ENCODE measurements at places on chromosomes 16 and 17.

- DNase-seq, result no peak
These were observed 26.4 kb downstream of the RNF135 start for GRCh38 chr17:30997270-30997669.

DNA sequence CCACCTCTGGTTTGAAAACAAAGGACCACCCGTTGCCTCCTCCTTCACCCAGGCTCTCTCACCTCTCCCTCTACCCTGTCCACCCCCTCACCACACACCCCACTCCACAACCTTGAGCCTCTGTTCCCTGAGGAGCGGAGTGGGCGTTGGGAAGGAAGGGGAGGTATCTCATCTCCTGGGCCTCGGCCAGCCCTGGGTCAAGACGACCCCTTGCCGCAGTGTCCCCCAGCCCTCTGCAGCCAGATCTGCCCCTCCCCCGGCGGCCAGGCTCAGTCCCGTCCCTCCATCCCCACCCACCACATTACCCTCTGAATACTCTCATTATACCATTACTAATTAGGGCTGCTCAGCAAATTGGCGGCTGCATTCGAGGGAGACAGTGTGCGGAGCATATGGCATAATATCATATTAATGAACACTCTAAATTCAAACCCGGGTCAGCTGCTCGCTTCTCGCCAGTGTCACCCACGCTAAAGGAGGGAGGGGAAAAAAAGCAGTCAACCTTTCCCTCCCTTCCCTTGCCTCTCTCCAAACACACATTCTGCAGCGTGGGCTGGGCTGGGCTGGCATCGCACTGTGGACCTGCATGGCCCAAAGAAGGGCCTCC is 123.2 kb upstream of the LHX1 start:
- DNase-seq, result no peak

DNA sequence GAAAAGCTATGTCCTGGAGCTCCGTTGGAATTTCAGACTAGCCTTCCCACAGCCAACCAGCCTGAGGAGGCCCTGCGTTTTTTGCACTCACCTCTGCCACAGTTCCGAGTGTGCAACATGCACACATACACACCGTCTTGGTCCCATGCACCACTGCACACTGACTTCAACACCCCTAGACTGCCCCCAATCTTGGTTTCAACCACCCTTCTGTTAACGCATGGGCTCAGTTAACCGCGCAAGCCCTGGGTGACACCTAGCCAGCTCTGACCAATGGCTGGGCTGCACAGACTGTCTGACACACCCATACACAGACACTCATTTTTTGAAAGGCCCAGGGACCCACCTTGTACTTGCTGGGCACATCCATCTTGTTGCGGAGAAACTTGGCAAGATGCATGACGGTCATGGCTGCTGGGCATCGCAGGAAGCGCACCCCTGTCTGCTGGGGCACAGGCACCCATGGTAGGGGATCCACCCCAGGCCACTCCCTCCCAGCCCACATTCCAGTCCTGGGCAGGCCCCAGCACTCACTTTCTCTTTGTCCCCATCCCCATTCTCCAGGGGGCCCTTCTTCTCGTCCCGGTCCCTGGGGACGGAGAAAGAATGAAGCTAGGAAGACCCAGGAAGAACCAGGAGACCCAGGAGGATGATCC is 8.0 kb downstream of the CISD3 start:
- DNase-seq, result no peak

- DNase-seq, result no peak
These were observed 43.9 kb downstream of the MEAK7 start for GRCh38 chr16:84460406-84461028.

DNA sequence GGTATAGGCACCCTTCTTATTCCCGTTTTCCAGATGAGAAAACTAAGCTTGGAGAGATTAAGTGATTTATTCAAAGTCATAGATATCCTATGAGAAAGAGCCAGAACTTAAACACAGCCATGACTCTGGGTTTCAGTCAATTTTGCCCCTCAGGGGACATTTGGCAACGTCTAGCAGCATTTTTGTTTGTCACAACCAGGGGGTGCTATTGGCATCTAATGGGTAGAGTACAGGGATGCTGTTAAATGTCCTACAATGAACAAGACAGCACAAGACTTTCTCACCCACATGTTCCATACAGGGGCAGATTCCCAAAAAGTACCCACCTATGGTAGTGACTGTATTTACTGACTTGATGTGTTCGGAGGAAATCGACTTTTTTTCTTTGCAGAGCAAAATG is 4.8 kb upstream of the SHISA9 start:
- peak; percentile 53 for DNase-seq

DNA sequence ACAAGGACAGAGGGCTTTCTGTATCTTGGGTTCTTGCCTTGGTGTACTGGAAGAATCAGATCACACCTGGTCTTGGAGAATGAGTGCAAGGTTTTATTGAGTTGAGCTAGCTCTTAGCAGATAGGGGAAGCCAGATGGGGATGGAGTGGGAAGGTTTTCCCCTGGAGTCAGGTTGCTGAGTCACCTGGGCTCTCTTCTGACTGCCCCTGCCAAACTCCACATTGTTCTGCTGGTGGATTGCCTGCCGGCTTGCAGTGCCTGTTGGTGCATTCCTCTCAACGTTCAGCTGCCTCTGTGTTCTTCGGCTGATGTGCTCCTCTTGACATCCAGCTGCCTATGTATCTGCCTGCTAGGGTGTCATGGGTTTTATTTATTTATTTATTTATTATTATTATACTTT is 1431.1 kb downstream of the CDH8 start:
- no peak for DNase-seq

DNA sequence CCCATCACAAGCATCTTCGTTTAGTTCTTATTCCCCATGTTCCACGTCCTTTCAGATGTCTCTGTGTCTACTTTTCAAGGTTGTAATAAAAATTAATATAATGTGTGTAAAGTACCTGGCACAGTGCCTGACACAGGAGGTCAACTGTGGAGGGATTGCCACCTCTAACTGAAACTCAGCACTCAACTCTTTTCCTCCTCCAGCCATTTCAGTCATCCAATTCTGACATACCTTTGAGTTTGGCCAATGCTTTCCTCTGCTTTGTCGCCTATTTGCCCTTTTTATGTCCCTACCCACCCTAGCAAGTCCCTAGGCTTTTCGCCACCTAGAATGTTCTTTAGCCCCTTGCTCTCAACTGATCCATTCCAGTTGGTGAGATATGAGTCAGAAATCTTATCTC is 1.6 kb downstream of the UBE2Z start:
- no peak for DNase-seq

DNA sequence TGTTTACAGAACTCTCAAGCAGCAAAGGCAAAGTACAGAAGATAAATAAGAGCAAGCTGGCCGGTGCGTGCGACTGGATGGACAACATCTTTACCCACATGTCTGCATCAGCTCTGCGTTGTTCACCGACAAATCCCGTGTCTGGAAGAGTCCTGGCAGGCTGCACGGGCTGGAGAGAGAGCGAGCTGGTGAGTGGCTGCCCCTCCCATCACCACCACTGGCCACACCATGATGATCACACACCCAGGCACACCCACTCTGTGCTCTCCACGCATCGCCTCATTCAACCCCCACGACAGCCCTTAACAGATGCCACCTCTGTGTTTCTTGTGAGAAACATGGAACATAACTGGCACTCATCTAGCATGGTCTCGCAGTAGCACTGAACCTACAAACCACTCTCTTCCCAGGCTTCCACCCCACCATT is 59.2 kb downstream of the ANKRD11 start:
- no peak for DNase-seq

GRCh38 chr17:6421700-6422604 is 13.0 kb downstream of the AIPL1 start:
- peak; percentile 70 for DNase-seq

DNA sequence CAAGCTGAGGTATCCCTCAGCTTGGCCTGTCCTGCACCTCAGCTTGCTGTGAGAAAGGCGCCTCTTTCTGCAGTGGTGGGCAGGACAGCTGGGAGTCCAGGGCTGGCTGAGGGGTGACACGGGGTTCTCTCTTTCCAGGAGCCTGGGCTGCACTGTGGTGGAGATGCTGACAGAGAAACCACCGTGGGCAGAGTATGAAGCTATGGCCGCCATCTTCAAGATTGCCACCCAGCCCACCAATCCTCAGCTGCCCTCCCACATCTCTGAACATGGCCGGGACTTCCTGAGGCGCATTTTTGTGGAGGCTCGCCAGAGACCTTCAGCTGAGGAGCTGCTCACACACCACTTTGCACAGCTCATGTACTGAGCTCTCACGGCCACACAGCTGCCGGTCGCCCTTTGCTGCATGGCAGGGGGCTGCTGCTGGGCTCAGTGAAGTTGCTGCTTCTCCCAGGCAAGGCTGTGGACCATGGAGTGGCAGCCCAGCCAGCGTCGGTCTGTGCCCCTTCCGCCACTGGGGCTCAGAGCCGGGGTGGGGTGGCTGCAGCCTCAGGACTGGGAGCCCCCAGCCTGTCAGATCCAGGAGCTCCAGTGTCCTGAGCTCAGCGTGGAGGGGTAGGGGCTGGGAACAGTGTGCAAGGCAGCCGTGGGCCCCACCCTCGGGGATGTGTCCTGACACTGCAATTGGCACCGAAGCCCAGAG is 6.4 kb downstream of the LIMD2 start:
- DNase-seq, result no peak

GRCh38 chr16:73125850-73126524 is 78.1 kb upstream of the ZFHX3 start:
- peak; percentile 62 for DNase-seq

GRCh38 chr17:21573961-21574610 is 118.2 kb upstream of the KCNJ18 start:
- no peak for DNase-seq

- DNase-seq, result no peak
These were observed 62.6 kb upstream of the ERN1 start for GRCh38 chr17:64192589-64192988.

- DNase-seq, result no peak
These were observed 7.7 kb downstream of the SCGB1C2 start for GRCh38 chr17:144936-145670.

DNA sequence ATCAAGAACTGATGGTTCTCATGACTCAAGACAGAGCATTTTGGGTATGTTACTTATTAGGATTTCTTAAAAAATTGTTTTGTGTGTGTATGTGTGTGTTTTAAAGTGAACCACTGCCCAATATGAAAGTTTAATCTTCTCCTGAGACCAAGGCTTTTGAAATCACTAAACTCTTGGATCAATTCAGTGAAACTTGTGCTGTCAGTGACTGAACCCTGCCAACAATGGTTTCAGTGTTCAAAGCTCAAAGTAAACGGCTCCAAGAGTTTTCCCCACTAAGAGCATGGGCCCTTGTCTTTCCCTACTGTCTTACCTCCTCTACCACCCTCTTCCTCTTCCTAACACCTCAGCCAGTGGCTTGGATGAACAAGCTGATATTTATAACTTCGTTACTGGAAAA is 22.0 kb downstream of the NFE2L1 start:
- DNase-seq, result no peak

DNA sequence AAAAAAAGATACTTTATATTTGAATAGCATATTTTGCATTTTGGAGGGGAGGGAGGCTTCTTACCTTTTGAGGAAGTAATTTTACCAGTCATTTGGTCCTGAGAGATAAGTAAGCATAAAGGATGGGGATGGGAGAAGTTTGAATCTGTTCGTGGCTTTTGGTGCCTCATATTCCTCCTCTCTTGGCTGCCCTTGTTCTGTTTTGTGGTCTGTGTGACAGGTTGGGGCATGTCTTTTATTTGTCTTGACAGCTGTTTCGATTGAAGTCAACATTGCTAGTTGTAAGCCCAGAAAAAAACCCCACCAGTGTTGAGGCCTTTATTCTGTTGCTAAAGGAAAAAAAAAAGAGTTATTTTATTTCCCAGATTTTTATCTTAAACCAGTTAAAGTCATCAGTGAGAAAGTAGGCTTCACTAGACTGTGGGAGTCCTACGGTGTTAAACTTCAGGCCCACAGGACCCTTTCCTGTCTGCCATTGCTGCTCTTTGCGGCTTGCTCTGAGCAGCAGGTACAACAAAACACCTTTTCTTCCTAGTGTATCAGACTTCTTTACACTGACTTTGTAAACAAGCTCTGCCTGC is 11.4 kb downstream of the SLC7A6 start:
- DNase-seq, result peak; percentile 64

DNA sequence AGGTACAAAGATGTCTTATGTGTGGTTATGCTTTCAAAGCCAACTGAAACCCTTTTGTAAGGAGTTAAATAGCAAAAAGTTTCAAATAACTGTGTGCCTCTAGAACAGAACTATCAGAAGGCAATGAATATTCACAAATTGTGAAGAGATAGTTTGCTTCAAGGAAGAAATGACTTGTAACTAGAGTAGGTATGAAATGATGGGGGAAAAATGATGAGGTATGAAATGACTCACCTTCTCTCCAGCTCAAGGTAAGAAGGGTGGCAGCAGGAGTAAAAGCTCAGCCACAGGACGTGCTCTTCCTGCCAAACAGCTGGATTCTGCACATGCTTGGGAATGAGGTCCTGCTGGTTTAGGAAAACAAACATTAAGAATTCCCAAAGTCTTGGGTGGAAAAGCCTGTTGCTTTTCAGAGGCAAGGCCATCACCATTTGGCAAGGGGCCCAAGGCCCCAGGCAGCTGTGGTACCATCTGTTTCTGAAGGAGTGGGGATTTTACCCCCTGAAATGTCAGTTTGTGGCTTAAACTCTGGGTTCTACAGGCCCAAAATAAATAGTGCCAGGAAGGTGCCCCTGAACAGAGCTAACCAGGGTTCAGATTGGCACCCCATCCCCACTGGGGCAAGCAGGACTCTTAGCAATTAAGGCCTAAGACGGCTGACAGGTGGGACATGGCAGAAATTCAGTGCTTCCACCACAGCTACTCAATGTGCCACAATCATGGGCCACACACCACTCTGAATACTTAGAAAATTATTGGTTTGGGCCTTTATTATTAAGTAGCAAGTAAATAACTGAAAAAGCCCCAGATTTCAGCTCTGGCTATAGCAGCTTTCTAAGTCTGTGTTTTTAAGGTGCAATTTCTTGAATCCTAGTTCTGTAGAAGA is 13.3 kb downstream of the HERPUD1 start:
- DNase-seq, result no peak

DNA sequence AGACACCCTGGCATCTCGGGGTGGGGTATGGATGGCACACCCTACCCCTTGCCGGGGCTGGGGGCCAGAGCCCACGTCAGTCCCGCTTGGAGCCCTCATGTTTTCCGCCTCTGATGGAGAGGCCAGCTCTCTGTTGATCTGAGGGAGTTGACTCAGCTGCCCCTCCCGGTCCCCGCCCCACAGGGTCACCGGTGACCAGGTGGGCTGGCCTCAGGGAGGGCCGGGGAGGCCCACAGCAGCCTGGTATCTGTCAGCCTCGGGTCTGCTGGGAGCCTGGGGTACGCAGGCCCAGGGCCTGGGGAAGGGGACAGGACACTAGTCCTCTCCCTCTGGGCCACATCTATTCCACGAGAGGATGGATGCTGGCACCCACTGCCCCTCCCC is 109.5 kb upstream of the CIBAR2 start:
- no peak for DNase-seq

Measured in NB4 (cell line).